ENCODE measurements at places on chromosomes 3 and 15.

GRCh38 chr15:40955930-40956540, 2.8 kb downstream of the CHAC1 start:
- no peak for DNase-seq

DNA sequence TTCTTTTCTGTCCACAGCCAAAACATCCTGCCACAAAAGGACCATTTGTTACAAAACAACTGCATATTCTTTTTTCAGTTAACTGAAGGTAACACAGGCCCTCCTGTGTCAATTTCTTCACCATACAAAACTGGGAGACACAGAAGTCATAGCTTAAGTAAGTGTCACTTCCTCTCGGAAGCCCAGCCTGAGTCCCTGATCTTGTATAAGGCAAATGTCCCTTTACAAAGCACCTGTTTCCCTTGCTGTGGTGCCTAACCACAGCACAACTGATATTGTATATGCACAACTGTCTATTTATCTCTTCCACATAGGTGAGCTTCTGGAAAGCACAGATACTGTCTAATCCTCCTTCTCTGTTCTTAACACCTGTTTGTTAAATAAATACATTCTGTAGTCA, 293.7 kb downstream of the FHIT start:
- no peak for DNase-seq

GRCh38 chr3:47455806-47456452, 19.8 kb downstream of the SCAP start:
- DNase-seq = peak; percentile 14

GRCh38 chr3:68468695-68469375, 463.5 kb downstream of the TAFA4 start:
- DNase-seq = no peak

GRCh38 chr3:65539616-65540015, 499.1 kb downstream of the MAGI1 start:
- no peak for DNase-seq

DNA sequence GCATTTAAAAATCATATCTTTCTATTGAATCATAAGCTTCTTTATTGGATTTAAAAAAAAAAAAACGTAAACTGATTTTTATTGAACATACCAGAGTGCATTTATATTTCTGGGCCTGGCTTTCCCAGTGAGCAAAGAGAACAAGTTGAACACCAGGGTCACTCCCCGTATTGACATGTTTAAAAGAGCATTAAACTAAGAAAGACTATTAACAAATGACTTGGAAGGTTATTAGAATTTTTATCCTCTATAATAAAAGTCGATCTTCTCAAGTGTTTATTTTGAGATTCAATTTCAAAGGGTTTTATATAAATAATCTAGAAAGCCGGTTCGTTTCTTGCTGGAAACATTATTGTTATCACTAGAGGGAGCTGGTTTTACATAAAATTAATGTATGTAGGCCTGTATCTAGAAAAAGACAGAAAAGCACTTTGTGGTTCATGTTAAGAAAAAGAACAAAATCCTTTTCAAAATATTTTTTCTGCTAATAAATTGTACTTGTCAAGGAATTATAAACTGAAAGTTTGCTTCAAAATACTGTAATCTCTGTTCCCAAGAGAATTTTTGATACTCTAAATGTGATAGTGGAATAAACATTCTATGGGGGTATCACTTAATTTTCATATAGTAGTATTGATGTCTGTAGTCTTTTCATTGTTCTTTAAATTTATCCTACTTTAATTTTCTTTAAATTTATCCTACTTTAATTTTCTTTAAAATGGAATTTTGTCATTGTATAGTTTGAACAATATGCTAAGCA, 321.8 kb upstream of the MME start:
- DNase-seq = peak; percentile 41

DNA sequence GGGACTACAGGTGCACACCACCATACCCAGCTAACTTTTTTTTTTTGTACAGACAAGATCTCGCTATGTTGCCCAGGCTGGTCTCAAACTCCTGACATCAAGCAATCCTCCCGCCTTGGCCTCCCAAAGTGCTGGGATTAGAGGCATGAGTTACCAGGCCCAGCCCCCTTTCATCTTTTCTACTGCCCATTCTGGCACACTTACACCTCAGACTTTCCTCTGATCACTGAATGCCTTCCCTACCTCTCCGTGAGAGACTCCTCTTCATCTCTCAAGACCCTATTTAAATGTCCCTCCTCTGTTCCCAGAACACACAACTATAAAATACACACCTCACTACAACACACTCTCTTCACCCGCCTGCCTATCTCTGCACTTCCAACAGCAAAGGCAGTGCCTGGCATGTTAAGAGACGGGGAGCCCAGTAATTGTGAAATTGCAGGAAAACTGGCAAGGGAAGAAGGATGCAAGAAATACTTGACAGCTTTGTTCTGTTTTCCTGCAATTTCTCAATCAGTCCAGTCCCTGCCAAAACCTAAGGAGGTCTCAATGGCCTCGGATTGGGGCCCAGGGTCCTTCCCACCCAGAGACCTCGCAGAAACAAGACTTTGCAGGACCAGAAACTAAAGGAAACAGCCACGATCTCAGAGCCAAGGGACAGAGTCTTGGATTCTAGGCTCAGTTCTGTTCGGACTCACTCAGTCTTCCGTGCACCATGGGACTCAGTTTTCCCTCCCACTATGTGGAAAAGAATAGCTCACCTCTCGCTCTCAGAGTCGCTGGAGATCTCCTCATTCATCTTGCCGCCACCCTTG, 849 bp downstream of the RRP9 start:
- DNase-seq = no peak

- DNase-seq = no peak
Measured at GRCh38 chr3:161263057-161263456, 41.9 kb downstream of the NMD3 start.

- no peak for DNase-seq
Measured at GRCh38 chr15:53580366-53580765, 179.1 kb downstream of the WDR72 start.

DNA sequence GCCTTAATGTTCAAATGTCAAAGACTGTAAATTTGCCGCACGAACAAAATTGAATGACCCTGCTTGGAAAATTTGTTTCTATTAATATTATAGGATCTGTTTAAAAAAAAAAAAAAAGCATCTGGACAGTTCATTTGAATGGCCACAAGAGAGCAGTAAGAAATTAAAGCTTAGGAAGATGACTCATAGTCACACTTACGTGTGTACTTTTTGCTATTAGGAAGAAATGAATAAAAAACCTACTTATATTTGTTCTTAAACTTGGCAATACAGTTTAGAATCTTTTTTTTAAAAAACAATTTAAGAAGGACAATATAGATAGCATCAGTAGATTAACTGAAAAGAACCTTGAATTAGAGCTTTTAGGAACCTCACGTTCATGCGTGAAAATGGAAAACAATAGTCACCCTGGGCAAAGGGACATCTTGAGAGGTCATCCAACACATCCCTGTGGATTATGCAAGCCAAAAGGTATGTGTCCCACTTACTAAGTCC, 621.8 kb downstream of the MECOM start:
- peak; percentile 73 for DNase-seq

DNA sequence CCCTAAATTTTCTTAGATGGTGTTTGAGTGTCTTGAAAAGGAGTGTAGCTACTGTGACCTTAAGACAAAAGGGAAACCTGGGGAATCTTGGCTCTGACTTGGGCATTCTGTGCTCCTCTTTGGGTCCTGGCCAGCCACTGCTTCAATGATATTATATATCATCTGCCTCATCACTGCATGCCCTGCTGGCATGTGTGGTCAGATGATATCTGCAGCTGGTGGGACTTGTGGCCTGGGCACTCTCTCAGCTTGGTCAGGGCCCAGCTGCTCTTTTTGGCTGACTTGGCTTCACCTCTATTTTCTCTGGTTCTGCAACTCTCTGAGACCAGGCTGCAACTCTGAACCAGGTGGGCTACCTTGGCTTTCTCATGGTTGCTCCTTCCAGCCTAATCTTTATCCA, 446.1 kb upstream of the RARB start:
- no peak for DNase-seq

GRCh38 chr3:141274411-141275031, 42.9 kb downstream of the PXYLP1 start:
- DNase-seq = no peak

GRCh38 chr15:60101416-60101815, 97.3 kb downstream of the FOXB1 start:
- no peak for DNase-seq

DNA sequence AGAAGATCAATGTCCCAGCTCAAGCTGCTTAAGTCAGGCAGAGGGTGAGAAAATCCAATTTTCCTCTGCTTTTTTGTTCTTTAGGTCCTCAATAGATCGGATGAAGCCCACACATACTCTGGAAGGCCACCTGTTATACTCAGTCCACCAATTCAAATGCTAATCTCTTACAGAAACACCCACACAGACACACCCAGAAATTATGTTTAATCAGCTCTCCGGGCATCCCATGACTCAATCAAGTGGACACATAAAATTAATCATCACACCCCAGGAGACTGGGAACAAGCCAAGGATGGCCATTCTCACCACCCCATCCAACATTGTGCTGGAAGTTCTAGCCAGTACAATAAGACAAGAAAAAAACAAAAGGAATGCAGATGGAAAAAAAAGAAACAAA, 67.8 kb upstream of the SLC24A5 start:
- no peak for DNase-seq

GRCh38 chr3:28077572-28077971, 163.8 kb upstream of the CMC1 start:
- DNase-seq = no peak

DNA sequence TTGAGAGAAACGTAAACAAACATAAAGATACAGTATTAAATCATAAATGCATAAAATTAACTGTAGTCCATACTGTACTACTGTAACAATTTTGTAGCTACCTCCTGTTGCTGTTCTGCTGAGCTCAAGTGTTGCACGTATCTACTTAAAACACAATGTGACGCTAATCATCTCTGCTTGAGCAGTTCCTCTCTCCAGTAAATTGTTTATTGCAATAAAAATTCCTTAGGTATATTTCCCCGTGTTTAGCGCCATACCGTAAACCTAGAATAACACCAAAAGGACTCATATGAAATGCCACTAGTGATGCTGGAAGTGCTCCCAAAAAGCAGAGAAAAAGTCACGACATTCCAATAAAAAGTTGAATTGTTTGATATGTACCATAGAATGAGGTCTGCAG, 152.3 kb downstream of the LRRN1 start:
- DNase-seq = no peak

DNA sequence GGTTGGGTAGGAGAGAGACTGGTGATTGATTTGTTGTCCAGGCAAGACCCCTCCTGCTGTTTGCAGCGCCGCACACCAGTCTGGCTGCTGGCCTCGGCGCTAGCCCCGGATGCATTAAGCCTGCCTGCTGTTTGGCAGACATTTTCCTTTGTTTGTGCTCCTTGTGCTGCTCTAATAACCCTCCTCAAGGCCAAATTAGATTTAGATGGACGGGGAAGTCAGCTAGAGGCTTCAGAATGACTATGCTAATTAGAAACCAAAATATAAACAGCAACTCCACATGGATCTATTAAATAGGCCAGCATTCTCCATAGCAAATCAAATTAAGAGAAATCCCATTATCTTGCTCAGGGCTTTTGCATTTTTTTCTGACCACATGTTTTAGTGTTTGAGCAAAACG, 445.2 kb downstream of the SQOR start:
- no peak for DNase-seq

DNA sequence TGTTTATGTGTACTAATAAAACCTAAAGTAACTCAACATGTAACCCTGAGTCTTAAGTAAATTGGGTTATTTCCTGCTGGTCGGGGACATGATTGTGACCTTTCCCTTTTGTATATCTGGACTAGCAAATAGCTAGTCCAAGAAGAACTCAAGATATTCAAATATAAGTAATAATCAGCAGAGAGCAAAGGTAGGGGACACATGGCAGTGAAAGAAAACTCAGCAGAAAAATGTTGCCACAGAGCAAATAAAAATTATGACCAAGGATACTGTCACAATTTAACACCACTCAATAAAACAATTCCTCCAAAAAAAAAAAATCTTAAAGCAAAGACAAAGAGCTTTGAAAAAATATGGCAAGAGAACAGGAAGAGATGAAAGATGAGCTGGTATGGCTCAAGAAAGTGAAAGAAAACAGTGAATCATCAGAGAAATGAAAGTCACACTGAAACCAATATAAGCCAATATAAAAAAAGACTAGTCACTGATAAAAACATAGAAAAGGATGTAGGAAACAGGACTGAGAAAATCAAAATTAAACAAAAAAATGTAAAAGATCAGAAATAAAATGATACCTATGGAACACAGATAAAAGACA, 43.4 kb downstream of the HLTF start:
- peak; percentile 39 for DNase-seq

DNA sequence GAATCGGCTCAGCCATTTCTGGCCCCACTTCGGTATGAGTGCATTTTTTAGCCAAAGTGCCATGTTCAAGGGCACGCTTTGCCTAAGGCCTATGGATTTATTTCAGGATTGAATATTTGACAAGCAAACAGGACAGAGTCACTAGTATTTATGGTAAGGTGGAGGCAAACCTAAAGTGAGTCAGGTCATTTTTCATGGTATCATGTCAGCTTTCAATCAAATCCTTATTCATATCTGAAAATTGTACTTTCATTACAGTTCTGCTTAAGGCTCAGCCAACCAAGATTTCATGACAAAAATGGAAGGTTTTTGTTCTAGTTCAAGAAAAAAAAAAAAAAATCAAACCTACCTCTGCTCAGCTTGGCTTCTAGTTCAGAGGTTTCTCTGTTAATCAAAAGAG, 30.5 kb upstream of the ICE2 start:
- DNase-seq = no peak

DNA sequence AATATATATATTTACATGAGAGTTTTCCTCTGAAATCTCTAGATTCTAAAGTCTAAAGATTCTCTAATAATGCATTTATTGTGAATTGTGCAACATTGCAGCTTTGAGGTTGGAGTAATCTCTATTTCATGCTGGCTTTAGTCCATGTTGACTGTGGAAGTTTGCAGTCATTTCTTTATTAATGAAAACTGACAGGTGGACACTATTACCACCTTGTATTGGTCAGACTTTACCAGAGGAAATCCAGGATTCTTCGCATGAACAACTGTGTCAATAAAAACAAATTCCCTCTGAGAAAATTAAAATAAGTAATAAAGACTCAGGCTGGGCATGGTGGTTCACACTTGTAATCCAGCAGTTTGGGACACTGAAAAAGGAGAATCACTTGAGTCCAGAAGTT, 274.1 kb downstream of the SHQ1 start:
- DNase-seq = no peak
